ENCODE measurements at places on chromosomes 2 and 18.
A peak's percentile ranks its signal among the peaks of the same experiment; 100 is the strongest.

DNA sequence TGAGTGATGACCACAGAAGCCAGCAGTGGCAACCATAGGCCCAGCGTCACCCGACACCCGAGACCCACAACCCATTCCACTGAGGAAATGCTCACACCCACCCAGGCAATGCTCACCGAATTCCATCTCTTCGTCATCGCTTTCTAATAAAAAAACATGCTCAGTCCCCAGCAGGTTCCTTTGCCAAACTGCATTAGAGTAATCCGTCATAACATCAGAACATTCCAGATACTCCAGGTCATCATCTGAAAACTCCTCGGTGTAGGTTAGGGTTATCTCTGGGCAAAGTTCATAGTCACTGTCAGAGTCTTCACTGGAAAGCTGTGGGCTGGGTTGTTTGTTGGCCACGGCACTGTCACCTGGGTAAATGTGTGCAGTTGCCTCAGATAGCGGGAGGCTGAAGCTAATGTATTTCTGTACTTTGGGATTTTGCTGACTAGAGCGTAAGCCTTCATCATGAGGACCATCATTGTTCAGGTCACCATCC is 49.3 kb downstream of the ALPK2 start:
- DNase-seq, result no peak

- no peak for DNase-seq
Measured at GRCh38 chr18:54848121-54848520, 19.8 kb downstream of the RAB27B start.

DNA sequence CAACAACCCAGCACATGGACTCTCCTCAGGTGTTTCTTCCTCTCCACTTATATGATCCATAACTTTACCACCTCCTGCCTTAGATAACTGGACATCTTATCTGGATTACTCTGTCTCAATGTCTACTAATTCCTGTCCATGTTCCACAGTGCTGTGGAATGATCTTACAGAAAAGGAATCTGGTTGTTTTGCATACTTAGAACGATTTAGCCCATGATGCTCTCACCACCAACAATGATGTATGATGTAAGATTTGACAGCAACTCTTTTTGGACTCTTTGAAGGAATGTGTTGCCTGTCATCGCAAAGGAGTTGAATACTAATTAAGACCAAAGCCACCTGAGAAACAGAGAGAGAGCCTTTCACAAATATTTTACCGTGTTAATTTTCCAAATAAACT is 37.7 kb upstream of the SYT4 start:
- DNase-seq, result no peak

GRCh38 chr2:99890568-99891427 is 251.6 kb downstream of the AFF3 start:
- no peak for DNase-seq

GRCh38 chr2:3349211-3349693 is 28.4 kb downstream of the EIPR1 start:
- DNase-seq, result no peak

GRCh38 chr18:37476182-37476581 is 89.4 kb downstream of the CELF4 start:
- DNase-seq, result no peak

- DNase-seq, result no peak
Measured at GRCh38 chr2:13103151-13103550, 386.4 kb downstream of the TRIB2 start.

DNA sequence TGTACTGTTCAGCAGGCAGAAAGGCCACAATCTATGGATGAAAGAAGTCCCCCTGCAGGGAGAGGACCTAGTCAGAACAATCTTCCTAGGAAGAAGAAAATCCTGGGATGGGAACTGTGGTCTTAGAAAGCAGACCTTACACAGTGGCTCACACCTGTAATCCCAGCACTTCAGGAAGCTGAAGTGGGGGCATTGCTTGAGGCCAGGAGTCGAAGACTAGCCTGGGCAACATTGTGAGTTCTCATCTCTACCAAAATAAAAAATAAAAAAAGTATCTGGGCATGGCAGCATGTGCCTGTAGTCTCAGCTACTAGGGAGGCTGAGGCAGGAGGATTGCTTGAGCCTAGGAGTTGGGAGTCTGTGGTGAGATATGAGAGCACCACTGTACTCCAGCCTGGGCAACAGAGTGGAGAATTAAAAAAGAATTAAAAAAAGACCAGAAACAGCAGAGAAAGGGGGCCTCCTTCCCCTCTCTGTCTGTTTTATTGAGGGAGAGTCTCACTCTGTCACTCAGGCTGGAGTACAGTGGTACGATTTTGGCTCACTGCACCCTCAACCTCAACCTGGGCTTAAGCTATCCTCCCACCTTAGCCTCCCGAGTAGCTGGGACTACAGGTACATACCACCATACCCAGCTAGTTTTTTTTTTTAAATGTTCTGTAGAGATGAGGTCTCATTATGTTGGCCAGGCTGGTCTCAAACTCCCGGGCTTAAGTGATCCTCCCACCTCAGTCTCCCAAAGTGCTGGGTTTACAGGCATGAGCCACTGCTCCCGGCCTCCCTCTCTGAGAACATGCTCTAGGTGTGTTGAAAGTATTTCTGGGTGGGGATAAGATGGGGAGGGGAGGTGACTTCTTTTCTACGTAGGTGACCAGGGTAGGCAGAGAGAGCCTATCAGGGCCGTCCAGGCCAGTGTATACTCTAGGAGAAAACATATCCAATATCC is 7.4 kb downstream of the RHOB start:
- DNase-seq, result no peak

- no peak for DNase-seq
Measured at GRCh38 chr18:5410582-5410981, 115.1 kb upstream of the ZBTB14 start.

DNA sequence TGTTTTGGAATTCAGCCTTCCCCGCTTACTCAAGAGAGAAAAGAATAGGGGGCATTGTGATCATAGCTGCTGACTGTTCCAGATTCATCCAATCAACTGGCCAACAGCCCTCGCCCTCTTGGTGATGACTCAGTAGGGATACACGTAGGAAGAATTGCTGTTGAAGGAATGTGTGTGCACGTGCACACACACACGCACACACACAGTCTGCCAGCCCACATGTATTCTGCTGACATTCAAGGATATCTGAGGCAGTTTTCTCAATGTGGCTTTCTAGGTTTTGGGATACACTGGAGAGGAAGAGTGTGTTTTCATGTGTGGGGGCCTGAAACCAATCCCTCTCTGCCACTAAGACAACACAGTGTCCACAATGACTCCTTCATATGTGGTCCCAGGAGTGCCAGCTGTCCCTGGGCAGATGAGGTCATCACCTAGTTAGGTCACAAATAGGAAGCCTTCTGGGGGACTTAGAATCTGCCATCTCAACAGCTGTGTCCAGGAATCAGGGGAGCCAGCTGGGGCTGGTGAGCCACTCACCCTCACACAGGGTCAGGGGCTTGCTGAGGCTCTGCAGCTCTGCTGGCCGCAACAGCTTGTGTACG is 352.6 kb downstream of the SS18 start:
- no peak for DNase-seq

DNA sequence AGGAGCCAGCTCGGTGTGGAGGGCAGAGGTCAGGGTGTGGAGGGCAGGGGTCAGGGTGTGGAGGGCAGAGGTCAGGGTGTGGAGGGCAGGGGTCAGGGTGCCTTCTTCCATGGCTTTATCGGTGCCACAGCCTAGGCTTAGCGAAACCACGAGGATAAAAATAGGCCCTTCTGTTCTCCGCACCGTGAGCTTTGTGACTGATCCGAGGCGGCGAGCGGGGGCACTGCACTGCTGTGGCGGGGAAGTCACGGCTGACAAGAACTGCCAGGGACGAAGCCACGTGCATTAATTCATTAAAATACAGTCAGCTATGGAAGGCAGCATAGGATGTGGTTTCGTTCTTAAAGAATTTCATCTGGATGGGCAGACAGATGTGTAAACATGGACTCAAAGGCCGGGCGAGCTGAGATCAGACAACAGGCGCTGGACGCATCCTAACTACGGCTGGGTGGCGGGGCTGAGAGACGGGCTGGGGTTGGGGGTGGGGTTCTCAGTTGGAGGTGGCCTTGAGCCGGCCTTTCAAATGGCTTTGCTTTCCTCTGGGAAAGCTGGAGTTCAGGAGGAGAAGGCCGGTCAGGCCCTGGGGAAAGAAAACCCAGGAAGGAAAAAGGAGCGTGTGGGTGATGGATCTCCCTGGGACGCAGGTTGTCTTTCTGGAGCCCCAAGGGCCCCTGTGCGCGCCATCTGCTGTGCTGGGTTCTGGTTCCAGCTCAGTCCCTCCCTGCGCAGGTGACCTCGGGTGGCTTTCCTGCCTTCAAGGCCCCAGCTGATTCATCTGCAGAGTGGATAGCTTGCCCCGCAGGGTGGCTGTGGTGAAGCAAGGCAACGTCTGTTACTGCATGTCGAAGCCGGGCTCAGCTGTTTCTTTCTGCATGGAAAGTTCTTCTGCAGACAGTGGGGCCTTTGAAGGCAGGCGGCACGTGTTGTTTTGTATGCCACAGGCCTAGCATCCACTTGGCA is 958 bp upstream of the ALLC start:
- DNase-seq, result no peak

GRCh38 chr2:33478968-33479731 is 2.7 kb downstream of the RASGRP3 start:
- DNase-seq, result no peak

DNA sequence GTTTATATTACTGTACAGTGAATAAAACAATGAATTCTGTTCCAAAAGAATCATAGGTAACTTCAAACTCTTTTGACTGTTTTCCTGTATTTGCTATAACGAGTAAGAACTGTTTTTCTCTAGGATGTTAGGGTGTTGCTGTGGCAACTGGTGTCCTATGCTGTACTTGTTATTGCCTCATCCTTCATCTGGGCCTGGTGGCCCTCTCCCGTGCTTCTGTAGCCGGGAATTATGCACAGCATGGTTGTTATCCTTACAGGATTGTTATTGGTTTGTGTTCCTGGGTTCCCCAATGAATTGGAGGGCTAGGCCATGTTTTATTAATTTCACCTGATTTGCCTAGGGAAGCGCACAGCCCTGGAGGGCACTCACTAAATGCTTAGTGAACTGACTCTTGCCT is 279.2 kb downstream of the PTPRM start:
- DNase-seq, result no peak

DNA sequence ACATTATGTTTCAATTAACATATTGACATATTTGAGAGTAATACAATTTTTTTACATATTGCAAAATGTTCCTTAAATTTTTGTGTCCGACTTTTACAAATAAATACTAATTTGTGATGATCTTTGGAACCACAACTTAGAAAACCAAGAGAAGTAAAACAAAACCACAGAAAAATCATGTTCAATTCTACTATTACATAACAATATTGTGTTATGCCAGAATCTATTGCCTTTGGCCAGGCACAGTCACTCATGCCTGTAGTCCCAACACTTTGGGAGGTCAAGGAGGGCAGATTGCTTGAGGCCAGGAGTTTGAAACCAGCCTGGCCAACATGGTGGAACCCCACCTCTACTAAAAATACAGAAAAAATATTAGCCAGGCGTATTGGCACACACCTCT is 92.8 kb upstream of the APCDD1 start:
- no peak for DNase-seq

GRCh38 chr2:172376505-172377125 is 50.8 kb upstream of the ITGA6 start:
- no peak for DNase-seq

GRCh38 chr2:238434846-238435751 is 8.4 kb downstream of the ASB1 start:
- no peak for DNase-seq

- no peak for DNase-seq
Measured at GRCh38 chr2:64581777-64582539, 57.8 kb downstream of the AFTPH start.

DNA sequence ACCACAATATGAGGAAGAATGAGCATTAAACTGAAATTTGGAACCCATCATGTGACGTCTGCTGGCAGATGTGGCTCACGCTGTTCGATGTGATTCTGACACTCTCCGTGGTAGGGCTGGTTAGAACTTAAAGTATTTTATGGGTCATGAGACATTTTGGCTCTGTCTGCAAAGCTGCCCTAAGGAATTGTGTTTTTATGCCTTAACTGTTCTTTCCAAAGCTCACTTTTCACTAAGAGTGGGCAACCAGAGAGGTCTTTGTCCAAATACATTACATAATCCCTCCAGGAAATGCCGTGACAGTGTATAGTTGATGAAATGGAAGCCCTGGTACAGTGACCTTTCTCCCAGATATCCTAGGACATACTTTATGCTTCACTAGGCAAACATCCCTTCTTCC is 119.1 kb downstream of the AQP4 start:
- DNase-seq, result no peak

DNA sequence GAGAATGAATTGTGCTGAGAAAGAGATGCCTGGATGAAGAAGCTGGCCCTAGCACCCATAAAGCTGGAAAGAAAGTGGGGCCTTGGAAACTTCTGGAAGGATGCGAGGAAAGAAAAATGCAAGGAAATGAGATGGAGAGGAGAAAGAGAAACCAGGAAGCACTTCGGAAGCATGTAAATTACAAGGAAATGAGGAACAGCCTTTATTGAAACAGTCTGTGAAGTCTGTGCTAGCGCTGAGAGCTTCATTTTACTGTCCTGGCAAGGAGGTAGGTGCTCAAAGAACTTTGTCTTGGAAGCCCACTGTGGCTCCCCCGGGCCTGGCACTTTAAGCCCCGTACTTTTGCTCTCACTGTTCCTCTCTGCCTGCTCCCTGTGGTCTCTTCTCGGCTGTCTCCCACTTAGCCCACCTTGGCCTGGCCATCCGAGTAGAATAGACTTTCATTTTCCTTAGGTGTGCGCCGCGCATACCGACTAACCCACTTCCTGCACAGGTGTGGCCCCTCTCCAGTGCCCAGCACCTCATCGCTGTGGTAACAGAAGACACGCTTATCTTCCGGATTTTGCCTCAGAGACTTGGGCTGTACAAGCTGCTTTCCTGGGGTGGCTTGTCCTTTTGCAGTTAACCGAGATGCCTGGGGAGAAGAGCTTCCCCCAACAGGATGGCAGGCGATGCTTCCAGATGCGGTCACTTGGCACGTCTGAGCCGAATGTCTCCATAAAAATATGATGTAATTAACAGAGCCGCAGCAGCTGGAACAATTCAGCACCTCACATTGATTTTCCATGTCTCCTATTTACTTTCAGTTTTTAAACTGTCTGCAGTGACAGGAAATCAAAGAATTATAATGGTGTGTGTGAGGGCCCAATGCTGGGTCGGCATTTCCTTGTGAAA is 199.6 kb downstream of the HRH4 start:
- peak; percentile 30 for DNase-seq

- no peak for DNase-seq
Measured at GRCh38 chr18:11454040-11454439, 155.4 kb upstream of the SLC35G4 start.

GRCh38 chr2:70992945-70993853 is 1.5 kb downstream of the TEX261 start:
- DNase-seq, result no peak

DNA sequence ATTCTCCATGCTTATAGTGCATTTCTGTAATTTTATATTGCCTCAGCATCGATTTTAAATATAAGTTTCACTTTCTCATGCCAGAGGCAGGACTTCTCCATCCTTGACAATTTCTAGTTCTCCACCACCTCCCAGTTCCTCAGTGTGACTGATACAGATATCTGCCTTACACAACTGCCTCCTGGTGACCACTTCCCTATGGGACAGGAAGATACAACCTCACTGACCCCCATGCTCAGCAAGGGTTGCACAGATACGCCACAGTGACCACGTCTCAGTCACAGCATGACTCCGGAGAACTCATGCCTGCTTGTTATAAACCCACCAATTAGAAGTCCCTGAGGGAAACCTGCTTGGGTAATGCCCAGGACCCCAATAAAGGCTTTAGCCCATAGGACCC is 284.0 kb upstream of the MC4R start:
- DNase-seq, result no peak

- no peak for DNase-seq
Measured at GRCh38 chr18:23135550-23136325, 453 bp downstream of the CABLES1 start.

- DNase-seq, result no peak
Measured at GRCh38 chr2:136068581-136069227, 49.2 kb downstream of the CXCR4 start.

GRCh38 chr2:40384714-40385113 is 67.2 kb downstream of the SLC8A1 start:
- DNase-seq, result no peak
